ENCODE measurements at places on chromosomes 2 and 18.

DNA sequence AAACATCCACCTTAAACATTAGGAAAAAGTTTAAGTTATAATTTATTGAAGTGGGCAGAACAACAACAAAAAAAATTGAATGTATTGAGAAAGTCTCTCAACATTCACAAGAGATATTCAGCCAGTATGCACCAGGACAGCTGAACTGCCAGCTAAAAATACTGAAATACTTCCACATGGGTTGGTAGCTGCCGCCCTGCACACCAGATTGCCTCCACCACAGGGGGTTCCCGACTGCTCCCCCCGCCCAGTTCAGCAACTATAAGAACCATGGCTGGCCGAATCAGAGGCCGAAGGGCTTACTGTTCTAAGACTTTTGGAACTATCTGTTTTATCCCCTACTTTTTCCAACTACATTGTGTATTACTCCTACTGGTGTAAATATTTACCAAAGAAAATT, 150.0 kb upstream of the LRP1B start:
- DNase-seq, result no peak

- DNase-seq, result no peak
These were observed 54.8 kb downstream of the CDC42EP3 start for GRCh38 chr2:37616677-37617005.

DNA sequence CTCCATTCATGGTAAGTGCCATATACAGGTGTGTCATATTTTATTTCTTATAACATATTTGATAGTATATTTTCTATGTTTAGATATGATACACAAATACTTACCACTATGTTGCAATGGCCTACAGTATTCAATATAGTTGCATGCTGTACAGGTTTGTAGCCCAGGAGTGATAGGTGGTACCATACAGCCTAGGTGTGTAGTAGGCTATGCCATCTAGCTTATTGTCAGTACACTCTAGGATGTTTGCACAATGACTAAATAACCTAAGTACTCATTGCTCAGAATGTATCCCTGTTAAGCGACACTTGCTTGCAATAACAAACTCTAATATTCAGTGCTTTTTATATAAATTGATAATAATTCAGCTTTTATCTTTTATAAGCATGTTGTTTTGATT, 563.1 kb upstream of the LINC00305 start:
- no peak for DNase-seq

- no peak for DNase-seq
These were observed 1370.7 kb upstream of the CDH2 start for GRCh38 chr18:29547626-29548025.

DNA sequence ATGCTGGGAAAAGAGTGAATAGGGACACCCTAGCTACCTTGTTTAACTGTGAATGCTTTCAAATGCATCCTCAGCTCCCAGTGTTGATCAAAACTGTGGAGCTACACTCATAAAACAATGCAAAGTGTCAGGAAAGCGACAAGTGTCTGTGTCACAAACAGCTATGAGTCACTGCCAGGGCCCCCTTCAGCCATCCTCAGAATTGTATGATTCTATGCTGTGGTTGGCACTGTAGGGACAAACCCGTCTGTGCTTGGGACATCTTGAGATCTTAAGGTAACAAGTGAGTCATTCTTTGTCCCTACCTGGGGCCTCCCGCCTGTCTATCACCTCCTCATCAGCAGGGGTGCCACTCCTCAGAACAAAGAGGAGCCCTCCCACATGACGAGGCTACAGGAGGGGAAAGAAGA, 42.4 kb downstream of the KLF7 start:
- DNase-seq, result no peak

DNA sequence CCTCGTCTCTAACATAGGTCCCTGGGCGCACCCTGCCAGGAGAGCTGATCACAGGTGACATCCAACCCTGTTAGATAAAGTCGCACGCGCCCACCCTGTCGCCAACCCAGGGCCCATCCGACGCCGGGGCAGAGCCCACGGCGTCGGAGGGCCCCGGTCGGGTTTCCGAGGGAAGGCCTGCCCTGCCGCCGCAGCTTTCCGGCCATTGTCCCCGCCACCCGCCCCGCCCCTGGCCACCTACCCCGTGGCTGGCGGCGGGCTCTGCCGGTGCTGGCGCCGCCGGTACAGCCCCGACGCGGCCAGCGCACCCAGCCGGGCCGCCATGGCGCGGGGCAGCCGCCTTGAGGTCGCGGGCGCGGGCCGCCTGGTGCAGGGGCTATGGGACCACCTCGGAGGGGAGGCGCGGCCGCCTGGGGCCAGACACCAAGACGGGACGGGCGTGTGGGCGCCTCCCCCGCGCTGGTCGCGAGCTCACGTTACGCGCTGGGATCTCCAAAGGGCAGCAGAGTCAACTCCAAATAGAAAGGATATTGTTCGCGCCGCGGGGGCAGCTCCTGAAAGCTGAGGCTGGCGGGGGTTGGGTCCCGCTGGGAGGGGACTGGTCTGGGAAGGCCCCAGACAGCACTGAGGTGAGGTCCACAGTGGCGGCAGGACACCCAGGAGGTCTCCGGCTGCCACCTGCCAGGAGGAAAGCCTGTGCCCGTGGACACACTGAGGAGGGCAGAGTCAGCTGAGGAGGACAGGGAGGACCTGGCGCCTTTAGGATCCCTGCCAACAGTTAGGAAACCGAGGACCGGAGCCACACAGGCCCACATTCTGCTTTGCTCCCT, 11.1 kb downstream of the LIMS2 start:
- no peak for DNase-seq

- no peak for DNase-seq
These were observed 257.0 kb downstream of the CLIP4 start for GRCh38 chr2:29372185-29372584.

DNA sequence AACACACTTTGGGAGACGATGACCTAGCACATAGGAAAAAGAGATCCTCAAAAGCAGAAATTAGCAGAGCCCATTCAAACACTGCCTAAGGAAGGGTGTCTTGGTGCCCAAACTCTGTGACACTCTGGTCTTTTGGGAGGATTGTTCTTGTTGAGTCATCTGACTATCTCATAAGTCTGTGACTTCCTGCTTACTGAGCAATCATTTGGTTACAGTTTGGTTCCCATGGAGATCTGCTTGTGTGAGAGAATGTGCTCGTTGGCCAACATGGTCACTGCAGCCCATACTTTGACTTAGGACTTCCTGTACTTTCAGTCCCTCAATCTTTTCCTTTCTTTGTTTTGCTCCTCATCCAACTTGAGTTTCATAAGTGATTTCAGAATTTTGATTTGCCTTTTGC, 602.9 kb downstream of the NYAP2 start:
- DNase-seq, result no peak

GRCh38 chr2:201126308-201127151, 10.6 kb downstream of the CFLAR start:
- DNase-seq, result no peak

- DNase-seq, result no peak
These were observed 148.8 kb downstream of the SNTG2 start for GRCh38 chr2:1099418-1099817.

GRCh38 chr2:209459359-209459758, 35.5 kb downstream of the MAP2 start:
- DNase-seq, result no peak

DNA sequence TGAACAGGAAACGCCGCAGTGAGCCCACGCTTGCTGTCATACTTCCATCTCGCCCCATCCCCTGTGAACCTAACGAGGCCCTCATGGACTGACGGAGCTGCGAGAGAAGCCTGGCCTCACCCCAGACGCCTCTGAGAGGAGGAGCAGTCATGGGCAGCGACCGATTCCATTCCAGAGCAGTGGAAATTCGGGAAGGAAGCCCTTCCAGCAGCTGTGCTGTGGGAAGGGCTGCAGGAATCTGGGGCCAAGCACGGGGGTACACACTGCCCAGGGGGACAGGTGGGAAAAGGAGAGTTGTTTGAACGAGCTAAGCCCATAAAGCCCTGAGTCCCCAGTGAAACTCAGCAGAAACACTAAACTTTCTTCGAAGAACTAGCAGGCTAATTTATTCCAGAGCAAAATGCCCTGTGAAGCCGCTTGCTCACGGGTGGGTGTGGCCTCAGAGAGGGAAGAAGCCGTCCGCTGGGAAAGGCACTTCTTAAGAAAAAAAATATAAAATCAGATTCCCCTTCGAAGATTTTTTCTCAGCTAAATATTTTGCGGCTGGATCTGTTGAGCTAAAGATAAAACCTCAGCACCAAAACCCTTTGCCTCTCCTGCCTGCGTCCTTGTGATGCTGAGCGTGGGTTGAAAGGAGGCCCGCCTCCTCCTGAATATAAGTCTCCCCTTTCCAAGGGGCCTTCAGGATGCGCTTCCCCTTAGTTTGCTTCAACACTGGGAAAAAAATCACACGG, 38.2 kb downstream of the ANKMY1 start:
- no peak for DNase-seq

GRCh38 chr2:43087413-43087812, 139.0 kb downstream of the ZFP36L2 start:
- DNase-seq, result no peak
